ENCODE measurements at places on chromosomes 2 and 18.

DNA sequence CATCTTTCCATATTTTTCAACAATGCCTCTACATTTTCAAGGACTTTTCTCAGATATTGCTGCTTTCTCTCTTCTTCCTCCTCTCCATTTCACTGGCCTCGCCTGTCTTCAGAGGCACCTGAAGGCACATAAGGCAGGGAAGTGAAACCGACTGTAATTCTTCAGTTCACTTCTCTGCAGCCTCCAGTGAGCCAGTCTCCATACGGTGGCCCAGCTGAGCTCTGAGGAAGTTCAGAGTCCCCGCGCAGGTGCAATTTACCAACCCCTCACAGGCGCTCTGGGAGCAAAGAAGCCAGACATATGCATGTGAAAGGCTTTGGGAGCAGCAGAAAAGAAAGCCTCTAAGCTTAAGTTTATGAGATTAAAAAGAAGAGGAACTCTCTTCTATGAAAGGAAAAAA is 12.4 kb downstream of the KLHL14 start:
- no peak for DNase-seq

GRCh38 chr18:62437235-62438017 is 85.4 kb upstream of the ZCCHC2 start:
- no peak for DNase-seq

- DNase-seq = no peak
Observed at GRCh38 chr2:209937893-209938292, 64.5 kb upstream of the RPE start.

- no peak for DNase-seq
Observed at GRCh38 chr2:19072161-19072560, 286.3 kb downstream of the OSR1 start.

GRCh38 chr2:112547333-112547732 is 5.1 kb downstream of the POLR1B start:
- no peak for DNase-seq

DNA sequence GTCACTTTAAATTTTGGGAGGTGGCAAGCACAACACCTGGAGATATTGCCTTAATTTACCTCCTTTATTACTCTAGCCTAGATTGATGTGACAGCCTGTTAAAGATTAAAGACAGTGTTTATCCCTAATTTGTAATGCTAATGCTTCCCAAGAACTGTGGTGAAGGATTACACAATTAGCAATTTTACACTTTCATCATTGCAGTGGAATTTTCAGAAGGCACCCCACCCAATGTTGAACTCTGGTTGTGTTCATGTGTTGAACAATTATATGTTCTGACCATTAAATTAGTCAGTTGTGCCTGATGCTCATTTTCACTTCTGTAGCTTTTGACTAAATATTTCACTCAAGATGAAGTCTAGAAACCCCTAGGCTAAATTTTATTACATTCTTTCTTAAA is 317.1 kb upstream of the CWC22 start:
- no peak for DNase-seq

DNA sequence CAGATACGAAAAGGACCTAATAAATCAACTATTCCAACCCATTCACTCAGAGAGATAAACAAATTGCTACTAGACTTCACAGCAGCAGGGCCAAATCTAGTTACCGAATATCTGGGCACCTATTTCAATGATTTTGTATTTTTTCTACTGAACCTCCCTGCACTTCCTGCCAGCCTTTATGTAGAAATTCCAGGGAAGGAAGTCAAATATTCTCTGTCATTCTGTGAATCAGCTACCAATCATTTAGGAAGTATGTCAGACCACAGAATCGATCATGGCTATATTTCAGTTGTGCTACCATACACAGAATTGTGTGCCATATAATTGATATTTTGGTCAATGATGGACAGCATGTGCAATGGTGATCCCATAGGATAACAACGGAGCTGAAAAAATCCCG is 109.6 kb upstream of the SPOPL start:
- DNase-seq = no peak

- no peak for DNase-seq
Observed at GRCh38 chr18:8231316-8231715, 377.9 kb upstream of the RAB12 start.

DNA sequence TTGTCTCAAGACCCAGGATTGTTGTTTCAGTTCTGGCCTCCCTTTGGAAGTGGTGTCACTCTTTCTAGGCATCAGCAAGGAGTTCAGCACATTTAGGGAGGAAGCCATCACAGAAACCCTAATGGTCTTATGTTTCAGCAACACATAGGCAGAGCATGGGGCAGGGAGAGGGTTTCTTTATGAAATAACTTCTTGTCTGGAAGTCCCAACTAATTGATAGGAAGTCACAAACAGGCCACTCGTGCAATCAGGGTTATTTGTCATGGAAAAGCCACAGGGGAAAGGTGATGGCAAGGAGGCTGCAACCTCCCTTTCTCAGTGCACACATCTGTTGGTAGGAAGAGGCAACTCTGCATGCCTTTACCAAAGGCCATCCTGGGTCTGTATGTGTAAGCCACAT is 103.0 kb downstream of the BCL11A start:
- DNase-seq = no peak

- DNase-seq = no peak
Observed at GRCh38 chr2:19846567-19846966, 55.2 kb downstream of the TTC32 start.

GRCh38 chr18:46046688-46047087 is 25.4 kb downstream of the PSTPIP2 start:
- DNase-seq = no peak

- no peak for DNase-seq
Observed at GRCh38 chr2:232242316-232242715, 136.2 kb upstream of the ALPP start.

- DNase-seq = no peak
Observed at GRCh38 chr18:23330423-23330822, 122.7 kb upstream of the RIOK3 start.

DNA sequence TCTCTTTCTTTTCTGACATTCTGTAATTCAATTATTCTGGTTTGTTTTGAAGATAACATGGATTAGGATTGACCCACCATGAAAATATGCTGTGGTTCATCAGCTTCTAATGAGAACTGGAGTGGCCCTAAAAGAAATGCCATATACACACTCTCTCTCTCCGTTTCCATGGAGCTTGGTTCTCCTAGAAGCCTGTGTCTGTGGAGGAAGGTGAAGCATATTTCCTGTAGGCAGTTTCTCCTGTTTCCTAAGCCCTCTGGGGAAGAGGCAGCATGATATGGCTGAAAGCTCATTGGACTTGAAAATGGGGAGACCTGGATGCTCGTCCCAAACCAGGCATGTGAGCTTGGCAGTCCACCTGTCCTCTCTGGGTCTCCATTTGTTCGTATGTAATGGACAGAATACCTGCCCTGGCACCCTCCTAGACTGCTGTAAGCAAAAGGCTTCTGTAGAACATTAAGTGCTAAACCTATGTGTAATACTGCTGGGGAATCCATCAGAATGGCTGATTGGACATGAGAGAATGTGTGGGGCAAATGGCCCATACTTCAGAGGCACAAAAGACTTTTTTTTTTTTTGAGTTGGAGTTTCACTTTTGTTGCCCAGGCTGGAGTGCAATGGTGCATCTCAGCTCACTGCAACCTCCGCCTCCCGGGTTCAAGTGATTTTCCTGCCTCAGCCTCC is 75.3 kb upstream of the PPP1CB start:
- no peak for DNase-seq

- DNase-seq = no peak
Observed at GRCh38 chr2:36367486-36367885, 11.9 kb downstream of the CRIM1 start.

- DNase-seq = no peak
Observed at GRCh38 chr2:194166818-194167217, 1490.2 kb upstream of the SLC39A10 start.

DNA sequence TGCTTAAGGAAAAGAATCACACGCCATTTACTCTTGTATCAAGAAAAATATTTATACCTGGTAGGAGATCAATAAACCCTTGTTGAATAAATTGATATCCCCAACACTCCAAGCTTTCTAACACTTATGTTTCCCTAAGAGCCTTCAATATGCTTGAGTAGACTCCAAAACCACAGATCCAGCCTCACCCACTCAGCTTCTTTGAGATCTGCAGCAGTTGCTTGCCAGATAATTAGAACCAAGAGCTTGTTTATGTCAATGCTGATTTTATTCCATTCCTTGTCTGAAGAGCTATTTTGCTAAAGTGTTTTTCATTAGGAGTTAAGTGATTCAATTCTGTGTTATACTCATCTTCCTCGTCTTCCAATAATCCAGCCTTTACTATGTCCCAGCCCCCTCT is 26.3 kb upstream of the CRIM1 start:
- no peak for DNase-seq

DNA sequence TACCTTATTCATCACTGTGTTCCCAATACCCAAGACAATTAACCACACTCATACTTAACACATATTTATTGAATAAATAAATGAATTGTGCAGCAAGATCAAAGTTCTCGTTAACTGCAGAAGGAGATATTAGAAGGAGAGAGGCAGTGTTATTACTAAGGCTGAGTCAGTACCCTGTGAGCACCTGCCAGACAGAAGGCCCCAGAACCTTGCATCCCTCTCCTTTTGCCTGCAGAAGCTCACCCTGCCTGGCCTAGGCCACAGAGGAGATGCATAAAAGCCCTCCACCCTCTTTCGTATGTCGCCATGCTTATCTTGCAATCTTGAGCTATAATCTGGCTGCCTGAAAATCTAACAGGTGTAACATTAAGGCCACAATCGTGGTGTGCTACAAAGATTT is 20.5 kb upstream of the RNF149 start:
- DNase-seq = no peak

- DNase-seq = no peak
Observed at GRCh38 chr2:115572746-115573145, 1130.3 kb downstream of the DPP10 start.

- no peak for DNase-seq
Observed at GRCh38 chr2:209970271-209970670, 32.2 kb upstream of the RPE start.

Measured in activated T-cell treated with anti-CD3 and anti-CD28 coated beads for 1 hour (primary cell).